ENCODE measurements at places on chromosomes 11 and 22.

DNA sequence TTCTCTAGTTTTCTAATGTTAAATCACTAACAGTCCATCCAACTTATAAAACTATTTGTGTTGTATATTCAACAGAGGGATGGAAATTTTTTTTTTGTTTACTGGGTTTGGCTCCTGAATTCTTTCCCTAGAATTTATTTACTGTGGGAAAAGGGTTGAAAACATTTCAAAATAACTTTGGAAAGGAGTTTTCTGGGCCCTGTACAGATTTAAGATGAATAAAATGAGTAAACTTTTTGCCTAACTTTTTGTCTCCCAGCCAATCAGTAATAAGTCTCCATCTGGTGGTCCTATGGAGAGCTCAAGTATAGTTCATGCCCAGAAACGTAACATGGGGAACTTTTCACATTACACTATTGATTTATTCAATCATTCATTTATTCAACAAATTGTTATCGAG, 16.7 kb upstream of the PRSS23 start:
- DNase-seq = no peak

- no peak for DNase-seq
These were observed 1348.2 kb upstream of the RAG2 start for GRCh38 chr11:37946155-37946766.

DNA sequence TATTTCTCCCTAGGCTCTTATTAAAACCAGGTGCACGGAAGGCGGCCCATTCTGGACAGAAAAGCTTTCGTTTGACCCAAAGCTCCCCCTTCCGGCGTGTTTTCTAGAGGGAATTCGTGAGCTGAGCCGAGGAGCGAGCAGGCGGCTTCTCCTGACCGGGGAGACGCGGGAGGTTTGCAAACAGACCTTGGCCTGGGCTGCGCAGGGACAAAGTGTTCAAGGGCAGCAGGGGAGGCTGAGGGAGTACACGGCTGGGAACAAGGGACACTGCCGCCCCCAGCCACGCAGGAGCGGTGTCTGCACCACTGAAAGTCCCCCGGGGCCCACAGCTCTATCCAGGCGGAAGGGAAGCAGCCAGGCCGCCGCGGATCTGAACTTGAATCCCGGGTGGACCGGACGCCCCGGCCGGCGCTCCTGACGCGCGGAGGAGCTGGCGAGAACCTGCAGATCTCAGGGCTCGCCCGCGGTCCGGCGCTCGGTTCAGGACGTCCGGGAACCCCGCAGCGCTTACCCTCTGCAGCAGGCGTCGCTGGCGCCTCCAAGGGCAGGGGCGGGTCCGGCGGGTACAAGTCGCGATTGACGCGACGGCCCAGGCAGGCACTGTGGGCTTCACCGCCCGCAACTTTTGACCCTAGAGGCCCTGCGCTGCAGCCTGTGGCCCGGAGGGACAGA, 101.9 kb downstream of the WT1 start:
- DNase-seq = peak; percentile 14

- DNase-seq = no peak
These were observed 199.7 kb downstream of the NELL1 start for GRCh38 chr11:20869123-20869522.

DNA sequence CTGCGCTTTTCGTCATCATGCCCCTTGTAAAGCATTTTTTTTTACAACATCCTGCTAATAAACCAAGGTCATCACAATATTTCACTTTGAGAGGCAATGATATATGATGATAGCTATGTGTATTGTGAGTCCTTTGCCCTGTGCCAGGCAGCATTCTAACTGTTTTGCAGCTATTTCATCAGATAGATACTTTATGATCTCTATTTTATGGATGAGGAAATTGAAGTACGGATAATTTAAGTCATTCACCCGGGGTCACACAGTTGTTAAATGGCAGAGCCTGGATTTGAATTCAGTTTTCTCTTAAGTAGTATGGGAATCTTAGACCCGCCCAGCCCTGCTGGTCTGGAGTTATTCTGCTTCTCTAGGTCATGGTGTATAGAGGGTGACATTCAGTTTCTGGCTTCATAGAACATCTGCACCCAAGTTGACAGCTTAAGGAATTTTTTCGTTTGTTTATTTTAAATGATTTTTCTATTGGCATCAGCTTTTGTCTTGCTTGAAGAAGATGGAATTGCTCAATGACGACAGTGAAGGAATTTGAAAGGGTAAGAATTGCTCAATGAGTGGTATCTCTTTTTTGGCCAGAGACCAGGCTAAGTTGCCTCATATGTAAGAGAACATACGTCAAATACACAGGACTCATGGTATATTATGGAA, 926 bp downstream of the PRR5L start:
- DNase-seq = no peak
